ENCODE measurements at places on chromosomes 7 and 10.

GRCh38 chr10:130877126-130877525 is 434.4 kb downstream of the TCERG1L start:
- DNase-seq = no peak

GRCh38 chr10:69831231-69831855 is 29.6 kb downstream of the COL13A1 start:
- no peak for DNase-seq

DNA sequence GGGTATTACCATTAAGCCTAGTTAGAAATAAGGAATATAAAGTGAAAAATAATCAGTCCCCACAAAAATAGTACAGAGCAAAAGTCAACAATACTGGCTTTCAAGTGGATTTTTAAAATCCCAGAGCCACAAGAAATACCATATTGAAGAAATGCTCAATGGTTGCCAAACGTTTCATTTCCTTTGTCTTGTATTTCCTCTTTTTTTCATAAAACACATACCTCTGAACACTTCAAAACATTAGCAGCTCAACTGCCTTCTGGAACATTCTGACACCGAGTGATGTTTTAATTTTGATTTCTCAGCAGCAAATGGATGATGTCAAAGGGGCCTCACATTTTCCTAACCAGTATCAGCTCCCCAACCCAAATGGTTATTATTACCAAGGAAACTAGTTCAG is 10.5 kb downstream of the NOD1 start:
- no peak for DNase-seq

- DNase-seq = no peak
Observed at GRCh38 chr10:78777466-78777865, 291.3 kb upstream of the ZMIZ1 start.

DNA sequence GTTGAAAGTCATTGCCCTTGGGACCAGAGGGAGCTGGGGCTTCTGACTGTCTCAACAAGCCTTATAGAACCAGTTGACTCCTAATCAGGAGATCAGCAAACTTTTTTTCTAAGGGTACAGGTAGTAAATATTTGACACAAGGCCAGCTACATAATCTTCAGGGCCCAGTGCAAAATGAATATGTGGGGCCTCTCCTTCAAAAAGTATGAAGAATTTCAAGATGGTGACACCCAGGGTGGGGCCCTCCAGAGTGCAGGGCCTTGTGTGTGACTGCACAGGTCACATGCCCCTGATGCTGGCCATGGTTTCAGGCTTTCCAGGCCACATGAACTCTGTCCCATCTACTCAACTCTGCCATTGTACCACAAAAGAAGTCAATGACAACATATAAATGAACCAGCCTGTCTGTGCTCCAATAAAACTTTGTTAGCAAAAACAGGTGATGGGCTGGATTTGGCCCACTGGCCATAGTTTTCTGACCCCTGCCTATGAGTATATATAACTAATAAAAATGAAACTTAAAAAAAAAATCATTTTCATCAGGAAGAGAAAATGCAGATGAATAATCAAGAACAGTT is 6.1 kb downstream of the MMRN2 start:
- DNase-seq = no peak

DNA sequence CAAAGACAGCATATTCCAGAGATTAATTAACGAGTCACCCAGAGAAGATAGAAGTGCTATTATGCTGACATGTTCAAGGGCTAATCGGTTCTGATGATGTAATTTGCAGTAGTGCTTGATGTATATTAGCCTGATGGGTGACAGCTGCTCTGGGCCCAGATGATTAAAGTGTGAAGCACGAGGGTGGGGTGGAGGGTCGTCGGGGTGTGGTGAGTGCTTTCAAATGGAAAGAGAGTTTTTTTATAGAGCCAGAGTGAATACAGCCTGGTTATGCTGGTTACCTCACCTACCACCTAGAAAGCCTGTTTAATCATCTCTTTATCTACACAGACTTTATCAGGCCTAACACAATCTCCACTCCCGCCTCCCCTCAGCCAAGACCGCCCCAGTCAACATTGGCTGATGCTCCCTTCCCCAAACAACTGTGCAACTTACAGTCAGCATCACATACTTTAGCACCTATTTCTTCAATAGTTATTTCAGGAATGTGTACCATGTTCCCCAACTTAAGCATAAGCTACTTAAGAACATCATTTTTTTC is 11.5 kb upstream of the STN1 start:
- DNase-seq = no peak

DNA sequence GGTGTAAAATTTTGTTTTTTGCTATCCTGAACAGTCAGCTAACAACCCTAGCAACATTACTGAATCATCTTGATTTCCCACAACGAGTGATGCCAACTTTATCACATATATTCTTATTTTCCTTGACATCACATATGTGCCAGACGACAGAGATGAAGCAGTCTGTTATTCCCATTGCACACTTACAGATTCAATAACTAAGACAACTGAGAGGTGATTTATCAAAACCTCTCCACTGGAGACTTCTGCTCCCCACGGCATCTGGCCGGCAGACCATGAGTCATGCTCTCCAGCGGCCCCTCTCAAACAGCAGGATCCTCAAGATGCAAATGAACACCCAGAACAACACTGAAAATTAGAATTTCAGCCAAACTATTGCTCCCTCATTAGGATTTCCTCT is 57.1 kb downstream of the AMPH start:
- no peak for DNase-seq

GRCh38 chr7:84714765-84715164 is 472.1 kb downstream of the SEMA3D start:
- DNase-seq = no peak

- no peak for DNase-seq
Observed at GRCh38 chr7:32958046-32959025, 1.1 kb downstream of the FKBP9 start.

DNA sequence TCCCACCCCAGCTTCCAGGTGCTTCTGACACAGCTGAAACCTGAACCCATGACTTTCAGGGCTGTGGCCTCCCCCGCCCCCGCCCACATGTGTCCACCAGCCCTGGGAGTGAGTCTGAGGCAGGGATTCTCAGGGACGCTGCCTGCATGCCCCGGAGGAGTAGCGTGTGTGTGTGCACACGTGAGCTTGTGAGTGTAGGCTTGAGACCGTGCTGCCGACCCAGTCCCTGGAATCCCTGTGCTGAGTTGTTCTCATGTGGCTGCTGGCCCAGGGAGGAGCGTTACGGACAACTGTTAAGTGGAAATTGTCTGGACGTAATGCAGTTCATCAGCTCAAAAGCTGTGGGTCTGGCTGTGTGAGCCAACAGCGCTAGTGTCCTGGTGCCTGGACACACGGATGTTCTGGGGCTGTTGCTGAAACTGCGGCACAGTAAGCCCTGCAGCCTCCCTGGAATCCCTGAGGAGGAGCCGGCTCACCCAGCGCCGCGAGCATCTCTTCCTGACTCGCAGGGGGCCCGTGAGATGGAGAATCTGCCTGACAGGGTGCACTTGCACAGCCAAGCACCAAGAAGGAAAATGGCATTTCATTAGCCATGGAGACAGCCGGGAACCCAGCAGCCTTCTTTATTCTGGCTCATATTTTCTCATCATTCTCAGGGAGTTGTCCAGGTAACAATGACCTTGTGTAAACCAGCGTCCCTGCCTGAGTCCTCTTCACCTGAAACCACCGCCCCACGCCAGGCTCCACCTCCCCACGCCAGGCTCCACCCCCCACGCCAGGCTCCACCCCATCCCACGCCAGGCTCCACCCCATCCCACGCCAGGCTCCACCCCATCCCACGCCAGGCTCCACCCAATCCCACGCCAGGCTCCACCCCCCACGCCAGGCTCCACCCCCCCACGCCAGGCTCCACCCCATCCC is 603.9 kb downstream of the PTPRN2 start:
- no peak for DNase-seq

- no peak for DNase-seq
Observed at GRCh38 chr10:13335881-13336280, 12.2 kb downstream of the SEPHS1 start.

GRCh38 chr7:94115316-94115715 is 111.2 kb upstream of the BET1 start:
- DNase-seq = no peak

DNA sequence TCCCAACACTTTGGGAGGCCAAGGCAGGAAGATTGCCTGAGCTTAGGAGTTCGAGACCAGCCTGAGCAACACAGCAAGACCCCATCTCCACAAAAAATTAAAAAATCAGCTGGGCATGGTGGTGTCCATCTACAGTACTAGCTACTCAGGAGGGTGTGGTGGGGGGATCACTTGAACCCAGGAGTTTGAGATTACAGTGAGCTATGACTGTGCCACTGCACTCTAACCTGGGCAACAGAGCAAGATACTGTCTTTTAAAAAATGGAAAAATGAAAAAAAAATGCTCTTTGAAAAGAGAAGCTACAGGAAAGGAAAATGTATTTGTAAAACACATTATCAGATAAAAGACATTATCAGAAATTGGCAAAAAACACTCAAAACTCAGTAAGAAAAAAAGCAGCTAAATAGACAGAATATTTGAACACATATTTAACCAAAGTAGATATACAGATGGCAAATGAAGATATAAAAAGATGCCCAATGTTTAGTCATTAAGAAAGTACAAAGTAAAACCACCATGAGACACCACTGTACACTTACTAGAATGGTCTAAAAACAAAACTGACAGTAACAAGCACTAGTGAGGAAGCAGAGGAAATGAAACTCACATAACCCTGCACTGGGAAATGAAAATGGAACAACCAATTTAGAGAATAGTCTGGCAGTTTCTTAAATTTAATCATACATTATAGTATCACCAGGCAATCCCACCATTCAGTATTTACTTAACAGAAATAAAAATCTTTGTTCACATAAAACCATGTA is 40.5 kb downstream of the NRBF2 start:
- DNase-seq = no peak

- DNase-seq = no peak
Observed at GRCh38 chr7:8221567-8221966, 40.4 kb downstream of the ICA1 start.

- no peak for DNase-seq
Observed at GRCh38 chr7:30154111-30154587, 19.4 kb downstream of the MTURN start.
